Daoy (cell line): ENCODE measurements at places on chromosomes 3 and 15. TPM values are rescaled to one million over a fixed set of nuclear protein-coding genes. Genes with fewer than 3 reads are reported as not detected.

The DCP1A gene
- total RNA-seq = 9.0 and 18.0 TPM in 2 replicates

The BFSP2 gene
- not detected in 2 replicates for total RNA-seq

The ADCY5 gene
- total RNA-seq = 0.06 TPM in 1 of 2 replicates, not detected in the other

The ADAMTS17 gene
- total RNA-seq = 0.39 and 5.1 TPM in 2 replicates

The DPPA4 gene
- 7.2 and 11.1 TPM in 2 replicates for total RNA-seq

The FOXB1 gene
- 0.06 TPM in 1 of 2 replicates, not detected in the other for total RNA-seq

The GPR15 gene
- not detected in 2 replicates for total RNA-seq

The CLDN1 gene
- total RNA-seq = 5.3 and 7.3 TPM in 2 replicates

The NR1I2 gene
- total RNA-seq = 1.0 and 1.3 TPM in 2 replicates

DNA sequence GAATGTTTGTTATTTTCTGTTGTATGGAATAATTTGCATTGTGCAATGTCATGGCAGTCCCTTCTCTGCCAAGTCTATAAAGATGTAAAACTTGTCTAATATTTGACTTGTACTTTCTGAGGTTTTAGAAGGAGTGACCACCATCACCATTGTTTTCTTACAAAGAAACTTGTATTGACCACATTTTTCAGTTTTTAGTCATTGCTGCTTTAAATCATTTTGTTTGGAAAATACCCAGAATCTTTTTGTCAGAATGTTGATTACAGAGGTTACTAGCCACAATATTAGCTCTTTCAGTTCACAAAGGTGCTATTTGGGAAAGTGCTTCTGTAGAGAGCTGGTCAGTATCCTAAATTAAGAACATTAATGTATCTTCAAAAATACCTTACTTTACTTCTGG lies 532.4 kb upstream of the GBE1 start:
- DNase-seq = no peak

GRCh38 chr3:10918011-10918410 lies 74.5 kb upstream of the SLC6A1 start:
- no peak for DNase-seq

DNA sequence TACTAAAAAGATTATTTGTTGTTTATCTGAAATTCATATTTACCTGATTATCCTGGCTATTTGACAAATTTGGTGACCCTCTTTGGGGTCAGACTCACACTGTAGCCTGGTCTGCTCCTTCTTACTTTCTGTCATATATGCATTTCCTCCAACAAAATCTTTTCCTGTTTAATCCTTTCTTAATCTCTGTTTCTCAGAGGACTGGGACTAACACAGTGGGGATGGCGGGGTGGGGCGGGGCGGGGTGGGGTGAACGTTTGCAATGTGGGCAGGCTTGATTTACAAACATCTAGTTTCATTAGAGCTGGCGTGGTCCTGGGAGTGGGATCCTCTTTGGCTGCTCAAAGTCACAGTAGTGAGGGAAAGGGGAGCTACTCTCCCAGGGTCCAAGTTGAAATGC lies 35.3 kb upstream of the CDCP1 start:
- DNase-seq = no peak

- no peak for DNase-seq
These were observed 37.1 kb upstream of the CCK start for GRCh38 chr3:42302924-42303634.

DNA sequence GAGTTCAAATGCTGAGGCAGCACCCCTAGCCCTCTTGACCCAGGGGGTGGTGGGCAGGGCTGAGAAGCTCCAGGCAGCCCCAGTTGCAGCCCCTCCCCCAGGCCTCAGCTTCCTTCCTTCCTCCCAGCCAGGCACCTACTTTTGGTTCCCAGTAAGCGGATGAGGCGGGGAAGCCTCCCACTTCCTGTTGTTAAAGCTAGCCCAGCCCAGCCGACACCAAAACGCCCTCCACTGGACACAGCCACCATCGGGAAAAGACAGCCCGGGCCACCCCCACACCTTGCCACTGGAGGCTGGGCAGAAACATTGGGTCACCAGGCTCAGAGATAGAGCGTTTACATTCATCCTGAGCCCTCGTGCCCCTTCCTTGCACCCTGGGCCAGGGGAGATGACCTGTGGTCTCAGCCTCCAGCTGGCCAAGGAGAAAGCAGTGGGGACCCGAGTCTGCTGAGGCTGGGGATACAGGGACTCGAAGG lies 3.5 kb downstream of the DUSP7 start:
- DNase-seq = peak; percentile 84

GRCh38 chr3:194983121-194983520 lies 287.8 kb downstream of the XXYLT1 start:
- no peak for DNase-seq

DNA sequence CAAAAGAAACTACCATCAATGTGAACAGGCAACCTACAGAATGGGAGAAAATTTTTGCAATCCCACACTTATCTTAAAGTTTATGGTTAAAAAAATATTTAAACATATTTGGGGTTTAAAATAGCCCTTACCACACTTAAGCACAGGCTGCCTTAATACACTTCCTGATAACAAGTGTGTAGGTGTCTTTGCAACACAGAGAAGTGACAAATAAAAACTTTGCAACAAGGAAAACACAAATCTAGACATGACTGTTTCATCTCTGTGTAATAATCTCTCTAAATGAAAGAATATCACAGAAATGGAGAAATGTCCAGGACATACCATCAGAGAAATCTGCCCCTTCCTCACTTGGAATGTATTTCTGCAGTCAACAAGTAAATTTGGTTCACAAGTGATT lies 464.1 kb upstream of the ARHGEF26 start:
- no peak for DNase-seq

DNA sequence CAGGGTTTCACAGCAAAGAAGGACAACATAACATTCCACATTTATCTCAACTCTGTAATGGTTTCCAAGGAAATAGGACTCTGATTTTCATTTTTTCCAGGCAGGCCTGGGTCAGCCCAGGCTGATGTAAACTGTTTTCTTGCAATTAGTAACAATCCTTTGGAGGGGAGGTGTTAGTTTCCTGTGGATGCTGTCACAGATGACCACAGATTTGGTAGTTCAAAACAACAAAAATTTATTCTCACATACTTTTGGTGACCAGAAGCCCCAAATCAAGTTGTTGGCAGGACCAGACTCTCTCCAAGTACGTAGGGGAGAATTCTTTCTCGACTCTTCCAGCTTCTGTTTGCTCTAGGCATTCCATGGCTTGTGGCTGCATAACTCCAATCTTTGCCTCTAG lies 88.0 kb downstream of the EDEM1 start:
- DNase-seq = no peak

GRCh38 chr3:11212299-11212608 lies 58.0 kb downstream of the HRH1 start:
- DNase-seq = peak; percentile 66

- no peak for DNase-seq
These were observed 56.0 kb downstream of the RAB11A start for GRCh38 chr15:65925338-65925737.

GRCh38 chr15:60777558-60777957 lies 298.6 kb upstream of the ICE2 start:
- DNase-seq = no peak

DNA sequence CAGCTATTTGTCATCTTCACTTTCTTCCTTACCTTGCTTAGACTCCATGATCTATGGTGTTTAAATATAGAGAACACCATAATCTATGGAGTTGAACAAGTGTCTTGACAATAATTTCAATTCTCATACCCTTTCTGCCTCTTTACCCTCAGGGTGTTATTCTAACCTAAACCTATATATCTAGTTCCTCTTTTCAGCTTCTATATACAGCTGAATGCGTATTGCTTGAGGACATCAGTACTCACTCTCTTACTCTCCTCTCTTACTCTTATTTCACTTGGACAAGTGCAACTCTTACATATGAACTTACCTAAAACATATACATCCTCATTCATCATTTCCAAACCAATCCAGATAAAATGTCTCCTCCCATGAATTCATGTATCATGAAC lies 187.1 kb downstream of the RAP2B start:
- no peak for DNase-seq

DNA sequence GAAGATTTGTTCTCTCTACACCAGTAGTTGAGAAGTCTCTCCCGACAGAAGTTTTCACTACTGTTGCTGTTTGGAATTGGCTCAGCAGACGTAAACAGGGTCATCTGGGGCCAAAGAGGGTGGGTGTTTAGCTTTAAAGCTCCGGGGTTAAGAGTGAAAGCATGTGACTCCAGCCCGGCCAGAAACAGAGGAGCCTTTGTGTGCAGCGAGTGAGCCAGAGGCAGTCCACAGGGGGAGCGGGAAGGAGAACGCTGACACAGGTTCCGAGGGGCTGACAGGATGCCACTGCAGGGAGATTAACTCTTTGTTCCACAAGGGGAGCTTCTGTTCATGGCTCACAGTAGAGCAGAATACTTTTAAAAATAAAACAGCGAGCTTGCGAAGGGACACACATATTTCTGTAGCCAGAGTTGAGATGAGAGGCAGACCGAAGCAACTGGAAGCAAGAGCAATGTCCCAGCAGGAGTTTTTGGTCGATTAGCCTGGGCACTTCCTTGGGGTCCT lies 26.9 kb downstream of the BMF start:
- DNase-seq = peak; percentile 83

GRCh38 chr3:36677331-36678007 lies 86.9 kb downstream of the DCLK3 start:
- DNase-seq = peak; percentile 75

DNA sequence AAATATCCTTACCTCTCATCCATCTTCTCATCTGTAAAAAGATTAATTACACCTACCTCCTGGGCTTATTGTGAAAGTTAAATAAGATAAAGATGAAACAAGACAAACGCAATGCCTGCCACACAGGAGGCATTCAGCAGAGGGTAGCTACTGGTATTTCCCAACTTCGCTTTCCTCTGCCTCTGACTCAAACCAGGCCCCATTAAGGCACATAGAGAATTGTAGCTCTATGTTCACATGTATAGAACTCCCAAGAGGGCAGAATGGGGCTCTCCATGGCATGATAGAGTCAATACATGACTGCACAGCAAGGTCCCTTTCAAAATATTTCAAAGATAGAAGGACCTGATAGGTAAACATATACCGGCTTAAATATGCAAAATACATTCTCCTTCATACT lies 1.4 kb downstream of the LYSMD2 start:
- DNase-seq = peak; percentile 50

DNA sequence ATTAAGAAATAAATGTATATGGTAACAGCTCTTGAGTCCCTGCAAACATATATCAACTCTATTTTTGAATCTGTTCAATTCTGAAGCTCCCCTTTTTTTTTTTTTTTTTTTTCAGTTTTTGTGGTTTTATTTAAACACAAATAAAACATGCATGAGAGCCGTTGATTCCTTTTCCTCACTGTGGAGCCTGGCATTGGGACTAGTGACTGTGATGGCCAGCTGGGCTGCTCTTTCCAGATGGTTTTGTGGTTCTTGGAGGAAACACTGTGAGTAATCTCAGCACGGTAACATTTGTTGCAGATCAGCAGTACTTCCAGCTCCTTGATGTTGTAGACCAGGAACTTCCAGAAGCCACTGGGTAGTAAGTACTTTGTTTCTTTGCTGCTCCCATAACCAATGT lies 15.9 kb downstream of the EMC7 start:
- no peak for DNase-seq

GRCh38 chr3:30962084-30962483 lies 67.6 kb upstream of the GADL1 start:
- DNase-seq = no peak

- DNase-seq = no peak
These were observed 28.4 kb downstream of the PCSK6 start for GRCh38 chr15:101461097-101461496.

DNA sequence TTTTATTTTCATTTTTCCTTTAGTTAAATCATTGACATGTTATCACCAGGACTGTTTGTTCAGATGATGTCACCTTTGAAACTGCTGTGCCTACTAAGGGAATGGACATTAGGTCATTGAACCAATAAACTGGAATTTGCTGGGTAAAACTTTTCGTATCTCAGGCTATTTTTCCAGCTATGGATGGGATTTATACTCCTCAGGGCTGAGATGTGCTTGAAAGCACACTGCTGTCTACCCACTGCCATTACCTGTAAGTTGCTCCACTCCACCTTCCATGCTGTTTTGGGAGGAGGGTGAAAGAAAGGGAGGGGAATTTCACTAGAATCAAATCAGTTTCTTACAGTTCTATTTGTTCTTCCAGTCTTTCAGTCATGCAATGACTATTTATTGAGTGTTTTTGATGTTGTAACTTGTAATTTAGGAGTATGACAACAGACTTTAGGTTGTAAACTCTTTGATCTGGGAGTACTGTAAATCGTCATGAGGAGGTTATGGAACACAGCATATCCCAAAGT lies 11.3 kb downstream of the EHD4 start:
- peak; percentile 25 for DNase-seq

DNA sequence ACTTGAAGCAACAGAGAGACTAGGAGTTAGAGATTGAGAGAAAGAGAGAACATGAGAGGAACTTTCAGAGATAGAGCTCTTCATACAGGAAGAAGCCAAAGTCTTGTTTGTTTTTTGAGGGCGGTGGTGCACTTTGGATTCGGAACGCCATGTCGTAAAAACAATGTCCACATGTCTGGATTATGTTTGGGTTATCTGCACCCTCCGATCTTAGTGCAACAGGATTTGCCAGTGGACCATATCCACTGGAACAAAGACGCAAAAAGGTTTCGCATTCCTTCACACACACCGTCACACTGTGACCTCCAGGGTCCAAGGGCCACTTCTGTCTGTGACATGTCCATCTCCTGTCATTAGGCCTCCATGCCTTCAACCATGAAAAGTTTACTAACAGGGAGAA lies 141.8 kb upstream of the ATP11B start:
- no peak for DNase-seq

DNA sequence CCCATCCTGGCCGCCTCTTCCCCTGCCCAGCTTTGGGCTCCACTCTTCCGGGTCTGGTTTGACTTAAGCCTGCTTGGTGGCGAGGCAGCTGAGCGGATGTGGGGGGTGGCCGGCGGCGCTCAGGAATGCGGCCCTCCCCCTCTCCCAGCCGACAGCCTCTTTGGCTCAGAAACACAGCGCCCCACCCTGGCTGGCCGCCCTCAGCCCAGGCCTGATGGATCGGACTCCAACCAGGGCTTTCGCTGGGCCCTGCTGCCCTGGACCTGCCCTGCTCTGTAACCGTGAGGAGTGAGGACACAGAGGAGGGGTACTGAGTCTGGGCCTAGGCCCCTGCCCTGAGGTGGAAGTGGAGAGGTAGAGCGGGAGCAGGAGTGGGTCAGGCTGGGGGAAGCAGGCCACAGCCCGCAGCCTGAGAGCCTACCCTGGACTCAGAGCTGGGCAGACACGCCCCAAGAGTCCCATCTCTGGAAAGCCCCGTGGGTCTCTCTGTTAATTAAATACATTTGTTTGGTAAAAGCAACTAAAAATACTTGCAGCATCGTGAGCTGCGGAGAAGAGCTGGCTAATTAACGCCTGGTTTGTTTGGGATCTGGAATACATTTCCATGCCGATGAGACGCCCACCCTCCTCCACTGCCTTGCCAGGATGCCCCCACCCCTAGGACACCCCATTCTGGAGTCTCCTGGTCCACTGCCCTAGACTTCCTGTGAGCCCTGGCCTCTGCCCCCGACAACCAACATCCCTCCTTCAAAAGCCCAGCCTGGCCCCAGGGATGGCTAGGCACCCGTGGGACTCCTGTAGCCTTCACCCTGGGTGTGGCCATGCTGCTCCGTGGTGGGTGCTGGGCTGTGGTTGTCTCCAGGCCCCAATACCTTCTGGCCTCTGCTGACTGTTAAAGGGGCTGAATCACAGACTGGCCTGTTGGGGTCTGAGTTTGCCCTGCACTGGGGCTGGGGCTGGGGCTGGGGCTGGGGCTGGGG lies 19.6 kb downstream of the PLXNA1 start:
- peak; percentile 95 for DNase-seq
